AG08395 (cell line): ENCODE measurements at places on chromosomes 5 and 9.

- DNase-seq: no peak
These were observed 29.5 kb upstream of the SPIN1 start for GRCh38 chr9:88358723-88359122.

DNA sequence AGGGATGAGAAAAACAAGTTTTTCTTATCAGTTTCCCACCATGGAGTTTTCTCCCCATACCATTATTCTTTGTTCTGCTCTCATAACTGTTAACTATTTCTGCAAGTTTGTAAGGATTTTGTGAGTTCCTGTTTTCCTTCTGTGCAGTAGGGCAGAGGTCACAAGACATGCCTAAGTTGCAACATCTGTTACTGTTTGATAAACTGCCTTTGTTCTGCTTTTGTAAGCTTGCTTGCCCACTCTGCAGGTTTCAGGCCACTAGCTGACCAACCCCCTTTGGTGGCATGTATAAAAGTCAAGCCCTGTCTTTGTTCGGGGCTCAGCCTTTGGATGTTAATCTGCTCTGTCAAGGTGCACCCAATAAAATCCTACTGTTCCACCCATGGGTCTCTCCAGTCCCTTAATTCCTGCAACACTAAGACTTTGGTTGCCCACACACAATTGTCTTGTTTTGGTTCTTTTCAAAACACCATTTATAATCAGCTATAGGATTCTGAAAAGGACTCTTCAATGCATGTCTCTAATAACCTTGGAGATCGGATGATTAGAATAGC is 545.4 kb downstream of the CDH9 start:
- no peak for DNase-seq

DNA sequence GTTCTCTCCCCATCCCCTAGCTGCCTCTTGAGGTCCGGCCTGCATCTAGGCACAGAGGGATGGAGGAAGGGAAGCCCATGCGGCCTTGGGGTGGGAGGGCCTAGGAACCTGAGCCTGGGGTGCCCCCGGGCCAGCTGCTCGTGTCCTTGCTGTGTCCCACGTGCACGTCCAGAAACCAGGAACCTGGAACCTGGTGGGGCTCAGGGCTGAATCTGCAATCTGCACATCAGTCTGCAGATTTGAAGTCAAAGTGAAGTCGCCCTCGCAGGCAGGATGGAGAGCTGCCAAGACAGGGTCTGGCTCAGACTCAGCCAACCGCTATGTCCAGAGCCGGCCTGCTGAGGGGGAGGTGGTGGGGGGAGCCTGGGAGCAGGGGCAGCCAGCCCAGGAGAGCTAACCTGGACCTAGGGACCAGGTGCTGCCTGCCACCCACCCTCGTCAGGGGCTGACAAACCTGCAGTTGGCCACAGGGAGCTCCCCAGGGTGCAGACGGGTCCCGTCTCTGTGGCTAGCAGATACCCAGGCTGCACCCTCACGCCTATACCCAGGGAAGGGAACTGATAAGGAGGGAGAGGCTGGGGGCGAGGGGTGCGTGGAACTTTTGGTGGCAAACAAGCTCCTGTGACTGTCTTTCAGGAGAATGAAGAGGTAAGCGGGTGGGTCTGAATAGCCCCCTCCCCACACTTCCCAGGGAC is 103.5 kb upstream of the SIMC1 start:
- DNase-seq: no peak

- no peak for DNase-seq
These were observed 40.7 kb downstream of the CXXC5 start for GRCh38 chr5:139688751-139689372.

GRCh38 chr9:129885018-129885669 is 49.9 kb downstream of the USP20 start:
- DNase-seq: peak; percentile 31

DNA sequence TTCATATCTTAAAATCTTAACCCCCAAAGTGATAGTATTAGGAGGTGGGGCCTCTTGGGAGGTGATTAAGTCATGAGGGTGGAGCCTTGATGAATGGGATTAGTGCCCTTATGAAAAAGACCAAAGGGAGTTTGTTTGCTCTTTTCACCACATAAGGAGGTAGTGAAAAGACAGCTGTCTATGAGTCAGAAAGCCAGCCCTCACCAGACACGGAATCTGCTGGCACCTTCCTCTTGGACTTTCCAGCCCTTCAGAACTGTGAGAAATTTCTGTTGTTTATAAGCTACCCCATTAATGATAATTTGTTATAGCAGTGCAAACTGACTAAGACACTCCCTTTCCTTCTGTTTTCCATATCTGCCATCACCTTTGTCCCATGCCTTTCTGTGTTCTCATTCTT is 20.8 kb downstream of the IFNB1 start:
- no peak for DNase-seq

DNA sequence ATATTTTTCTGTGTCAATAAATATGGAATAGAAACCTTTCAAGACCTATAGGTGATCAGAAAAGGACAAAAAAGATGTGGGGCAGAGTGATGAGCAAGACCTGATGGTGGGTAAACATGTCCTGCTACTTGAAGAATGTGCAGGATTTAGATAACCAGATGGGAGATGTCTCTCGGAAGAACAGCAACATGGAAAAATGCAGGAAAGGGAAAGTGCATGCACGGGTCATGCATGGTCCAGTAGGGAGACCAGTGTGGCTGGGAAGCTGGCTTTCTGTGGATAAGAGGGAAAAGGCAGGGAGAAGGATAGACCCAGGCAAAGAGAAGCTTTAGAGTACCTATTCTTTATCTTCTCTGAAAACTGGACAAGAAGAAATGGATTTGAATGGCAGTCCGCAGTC is 7.1 kb upstream of the CAST start:
- DNase-seq: no peak

DNA sequence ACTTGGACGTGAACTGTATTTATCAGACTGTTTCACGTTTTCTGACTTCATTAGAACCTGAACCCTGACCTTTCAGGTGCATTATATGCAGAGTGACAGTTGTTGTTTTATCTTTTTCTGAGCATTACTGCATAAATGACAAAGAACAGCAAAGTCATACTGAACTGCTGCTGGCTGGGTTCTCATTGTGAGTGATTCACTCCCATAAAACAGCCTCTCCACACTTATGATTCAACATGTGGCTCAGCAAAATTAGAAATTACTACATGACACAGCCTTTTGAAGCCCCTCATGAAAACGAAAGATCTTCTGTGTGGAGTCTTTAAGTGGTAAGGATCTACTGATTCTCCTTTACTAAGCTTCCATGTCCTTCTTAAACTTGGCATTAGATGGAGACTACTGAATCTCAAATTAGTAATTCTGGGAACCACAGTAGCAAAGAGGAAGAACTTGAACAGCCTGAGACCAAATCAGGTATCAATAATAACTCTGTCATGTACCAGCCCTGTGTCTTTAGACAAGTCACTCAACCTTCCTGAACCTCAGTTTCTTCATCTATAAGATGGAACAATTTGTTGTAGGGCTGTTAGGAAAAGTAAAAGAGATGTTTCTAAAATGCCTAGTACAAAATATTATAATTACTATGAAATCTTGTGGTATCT is 172.3 kb upstream of the GNA14 start:
- DNase-seq: peak; percentile 70

GRCh38 chr5:135591277-135591676 is 12.5 kb upstream of the CXCL14 start:
- no peak for DNase-seq

GRCh38 chr9:114081441-114082016 is 3.4 kb upstream of the AMBP start:
- no peak for DNase-seq

DNA sequence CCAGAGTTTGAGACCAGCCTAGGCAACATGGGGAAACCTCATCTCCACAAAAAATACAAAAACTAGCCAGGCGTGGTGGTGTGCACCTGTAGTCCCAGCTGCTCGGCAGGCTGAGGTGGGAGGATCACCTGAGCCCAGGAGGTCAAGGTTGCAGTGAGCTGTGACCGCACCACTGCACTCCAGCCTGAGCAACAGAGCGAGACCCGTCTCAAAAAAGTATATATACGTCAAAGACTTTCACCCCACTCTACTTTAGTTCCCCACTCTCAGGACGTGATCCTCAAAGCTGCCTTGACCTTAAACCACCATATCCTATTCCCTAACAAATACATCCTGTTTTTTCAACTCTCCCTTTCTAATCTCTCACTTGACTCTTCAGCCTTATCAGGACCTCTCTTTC is 41.0 kb downstream of the PCDHGC5 start:
- no peak for DNase-seq

DNA sequence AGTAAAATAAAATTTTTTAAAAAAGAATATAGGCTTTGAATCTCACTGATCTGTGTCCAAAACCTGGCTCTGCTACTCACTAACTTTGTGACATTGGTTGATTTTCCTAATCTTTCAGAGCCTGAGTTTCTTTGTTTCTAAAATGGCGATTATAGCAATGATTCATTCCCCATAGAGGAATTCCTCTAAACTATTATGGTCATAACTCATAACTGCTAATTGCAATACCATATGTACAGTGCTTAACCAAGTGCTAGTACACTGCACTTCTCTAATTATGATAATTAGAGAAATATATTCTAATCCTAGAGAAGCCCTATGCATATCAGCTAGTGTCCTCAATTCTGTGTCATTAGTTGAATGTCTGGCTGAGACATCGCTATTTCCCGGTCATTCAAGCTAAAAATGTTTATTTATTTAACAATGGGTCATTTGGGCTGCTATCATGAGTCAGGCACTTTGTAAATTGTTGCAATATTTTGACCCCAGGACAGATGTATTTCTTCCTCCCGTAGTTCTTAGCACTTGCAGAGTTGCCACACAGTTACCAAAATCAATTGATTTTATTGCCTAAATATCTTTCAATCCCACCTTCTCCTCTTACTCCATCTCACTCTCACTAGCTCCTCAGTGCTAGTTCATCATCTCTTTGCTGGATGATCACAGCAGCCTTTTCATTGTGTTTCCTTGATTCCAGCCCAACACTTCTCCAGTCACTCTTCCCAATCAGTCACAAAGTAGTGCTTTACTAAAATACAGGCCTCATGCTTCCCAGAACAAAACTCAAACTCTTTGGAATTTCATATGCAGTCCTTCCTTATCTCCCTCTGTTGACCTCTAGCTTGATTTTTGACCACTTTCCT is 200.9 kb upstream of the PAPPA start:
- peak; percentile 70 for DNase-seq

DNA sequence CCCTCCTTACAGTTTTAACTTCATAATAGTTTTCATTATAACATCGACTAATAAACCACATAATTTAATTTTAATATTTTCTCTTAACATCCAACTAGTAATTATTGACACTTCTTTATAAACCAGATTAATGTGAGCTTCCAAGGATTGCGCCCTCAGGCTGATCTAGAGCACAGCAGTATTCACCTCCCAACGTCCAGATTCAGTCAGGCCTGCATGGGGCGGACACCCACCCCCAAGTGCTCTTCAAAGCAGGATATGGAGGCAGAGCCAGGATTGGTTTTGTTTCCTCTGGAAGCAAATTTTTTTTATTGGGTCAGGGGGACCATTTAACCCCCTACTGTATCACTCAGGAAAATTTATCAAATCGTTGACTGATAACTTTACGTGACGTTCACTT is 215.4 kb downstream of the TRIO start:
- no peak for DNase-seq

DNA sequence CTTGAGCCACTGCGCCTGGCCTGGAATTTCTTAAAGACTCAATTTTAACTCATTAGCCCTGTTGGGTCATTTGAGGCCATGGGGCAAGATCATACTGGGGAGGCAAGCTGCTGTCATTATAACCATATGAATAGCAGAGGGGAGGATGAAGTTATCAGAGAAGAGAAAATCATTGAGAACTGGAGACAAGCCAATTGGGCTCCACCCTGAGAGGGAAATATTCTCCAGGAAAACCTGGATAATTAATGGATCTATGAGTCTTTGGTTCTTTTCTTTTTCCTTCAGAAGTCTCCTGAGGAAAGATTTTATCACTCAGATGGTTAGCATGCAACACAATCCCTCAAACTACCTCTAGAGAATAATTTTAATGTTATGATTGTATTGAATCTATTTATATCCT is 569.6 kb upstream of the TUSC1 start:
- no peak for DNase-seq

GRCh38 chr9:120650352-120650751 is 63.9 kb downstream of the MEGF9 start:
- DNase-seq: no peak

DNA sequence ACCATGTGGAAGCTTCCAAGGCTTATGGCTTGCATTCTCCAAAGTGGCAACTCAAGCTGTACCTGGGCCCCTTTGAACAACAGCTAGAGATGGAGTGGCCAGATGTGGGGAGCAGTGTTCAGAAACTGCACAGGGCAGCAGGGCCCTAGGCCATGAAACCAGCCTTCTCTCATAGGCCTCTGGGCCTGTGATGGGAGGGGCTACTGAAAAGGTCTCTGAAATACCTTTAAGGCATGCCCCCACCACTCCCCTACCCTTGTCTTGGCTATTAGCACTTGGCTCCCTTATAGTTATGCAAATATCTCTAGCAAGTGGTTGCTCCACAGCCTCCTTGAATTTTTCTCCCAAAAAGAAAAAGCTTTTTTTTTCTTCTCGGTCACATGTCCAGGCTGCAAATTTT is 1014.6 kb downstream of the DTWD2 start:
- DNase-seq: no peak

DNA sequence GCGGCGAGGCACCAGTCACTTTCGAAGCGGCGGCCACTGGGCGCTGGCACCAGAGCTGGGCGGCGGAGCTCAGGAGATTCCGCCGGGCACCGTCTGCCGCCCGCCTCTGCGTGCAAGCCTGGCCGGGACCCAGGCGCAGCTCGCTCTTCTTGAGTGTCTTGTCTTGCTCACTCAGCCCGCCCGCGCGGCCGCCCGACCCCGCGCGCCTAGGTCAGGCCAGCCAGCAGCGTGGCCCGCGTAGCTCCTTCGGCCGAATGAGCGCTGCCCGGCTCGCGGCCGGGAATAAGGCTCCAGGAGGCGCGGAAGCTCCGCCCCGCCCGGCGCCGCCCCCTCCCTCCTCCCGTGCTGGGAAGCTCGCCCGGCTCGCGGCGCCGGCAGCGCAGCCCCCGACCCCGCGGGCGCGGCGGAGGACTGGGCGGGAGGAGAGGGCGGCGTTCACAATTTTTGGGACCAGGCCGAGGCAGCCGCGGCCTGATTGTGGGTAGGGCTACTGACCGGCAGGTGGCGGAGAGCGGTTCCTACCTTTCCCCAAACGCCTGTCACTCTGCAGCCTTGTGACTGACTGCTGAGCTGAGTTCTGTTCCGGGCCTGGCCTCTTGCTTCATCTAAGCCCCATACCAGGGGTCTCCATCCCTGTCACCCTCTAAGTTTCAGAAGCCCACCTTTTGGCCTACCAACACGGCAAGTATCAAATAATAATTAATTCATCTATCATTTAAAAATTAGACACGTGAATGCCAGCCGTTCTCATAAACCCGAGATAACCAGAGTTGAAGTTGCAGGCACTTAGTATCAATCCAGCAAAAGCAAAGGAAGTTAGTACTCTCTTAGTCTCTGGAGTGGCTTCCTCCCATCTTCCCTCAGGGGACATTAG is at the start of gene HBEGF:
Gene HBEGF (minus strand): TSS at position 256 of the 874 bp plus-strand sequence. CDS start 275 bp downstream, outside the sequence.
- peak; percentile 88 for DNase-seq
